ENCODE measurements at places on chromosomes 7 and 10.

- DNase-seq = no peak
These were observed 14.0 kb upstream of the ENTPD1 start for GRCh38 chr10:95741807-95742467.

GRCh38 chr7:68971634-68972340 is 626.5 kb upstream of the AUTS2 start:
- no peak for DNase-seq

DNA sequence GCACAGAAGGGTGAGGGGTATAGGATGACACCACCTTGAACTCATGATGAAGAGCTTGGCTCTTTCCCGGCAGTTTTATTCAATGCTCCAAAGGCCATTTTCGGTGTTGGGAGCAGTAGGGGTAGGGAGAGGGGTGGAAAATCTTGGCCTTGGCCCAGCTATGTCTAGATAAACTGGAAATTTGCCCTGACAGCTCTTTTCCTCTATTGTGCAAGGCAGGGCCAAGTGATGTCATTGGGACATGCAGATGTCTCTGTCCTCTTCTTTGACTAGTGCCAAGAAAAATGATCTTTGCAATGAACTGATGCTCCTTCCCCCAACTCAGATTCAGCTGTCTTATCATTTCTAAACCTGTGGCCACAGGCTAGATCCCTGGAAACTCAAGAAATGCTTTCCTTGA is 27.7 kb upstream of the PRKCQ start:
- no peak for DNase-seq

GRCh38 chr10:93654201-93654600 is 41.9 kb downstream of the PDE6C start:
- DNase-seq = no peak

DNA sequence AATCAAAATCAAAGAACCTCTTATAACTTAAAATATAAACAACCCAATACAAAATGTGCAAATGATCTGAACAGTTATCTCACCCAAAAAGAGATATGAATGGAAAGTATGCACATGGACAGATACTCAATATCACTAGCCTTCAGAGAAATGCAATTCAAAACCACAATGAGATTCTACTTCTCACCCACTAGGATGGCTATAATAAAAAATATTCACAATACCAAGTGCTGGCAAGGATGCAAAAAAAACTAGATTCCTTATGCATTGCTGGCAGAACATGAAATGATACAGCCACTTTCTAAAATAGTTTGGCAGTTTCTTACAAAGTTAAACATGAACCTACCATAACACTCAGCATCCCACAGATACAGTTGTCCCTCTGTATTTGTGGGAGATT is 130.1 kb upstream of the LRRN3 start:
- DNase-seq = no peak

GRCh38 chr7:157306846-157307838 is 29.7 kb upstream of the DNAJB6 start:
- DNase-seq = no peak

DNA sequence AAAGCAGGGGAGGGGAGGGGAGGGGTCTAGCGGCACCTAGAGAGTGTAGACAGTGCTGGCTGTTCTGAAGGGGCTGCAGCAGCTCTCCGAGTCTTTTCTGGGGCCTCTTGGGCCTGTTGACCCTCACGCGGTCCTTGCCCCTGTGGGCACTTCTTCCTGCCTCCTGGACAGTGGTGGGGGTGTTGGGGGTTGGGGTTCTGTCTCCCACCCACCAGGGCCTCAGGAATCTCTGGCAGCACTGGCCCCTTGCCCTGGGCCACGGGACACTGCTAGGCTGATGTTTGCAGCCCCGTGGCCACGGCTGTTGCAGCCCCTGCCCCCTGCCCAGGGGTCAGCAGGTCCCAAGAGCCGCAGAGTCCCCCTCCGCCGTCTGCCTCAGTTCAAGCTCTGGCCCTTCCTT is 68.9 kb upstream of the INPP5A start:
- DNase-seq = no peak

DNA sequence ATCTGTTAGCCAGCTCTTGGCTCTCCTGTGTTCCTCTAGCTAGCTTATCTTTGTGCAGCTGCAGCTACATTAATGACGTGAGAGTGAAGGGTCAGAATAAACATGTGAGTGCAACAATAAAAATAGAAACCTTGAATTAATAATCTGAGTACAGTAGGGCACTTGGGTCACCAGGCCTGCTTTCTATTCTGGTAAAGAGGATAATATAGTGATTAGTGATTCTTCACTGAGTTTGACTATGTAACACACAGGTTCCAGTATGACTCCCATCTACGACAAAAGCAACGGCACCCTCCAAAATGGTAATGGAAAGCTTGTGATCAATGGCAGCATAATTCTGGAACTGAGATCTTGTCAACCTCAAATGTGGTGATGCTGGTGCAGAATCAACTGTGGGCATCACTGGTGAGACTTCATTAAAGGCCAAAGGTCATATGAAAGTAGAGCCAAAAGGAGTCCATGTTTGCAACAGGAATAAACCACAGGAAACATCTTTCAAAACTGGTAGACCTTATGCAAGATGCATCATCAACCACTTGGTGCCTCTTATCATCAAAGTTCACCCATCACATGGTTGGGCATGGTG is 77.6 kb downstream of the NRBF2 start:
- no peak for DNase-seq

DNA sequence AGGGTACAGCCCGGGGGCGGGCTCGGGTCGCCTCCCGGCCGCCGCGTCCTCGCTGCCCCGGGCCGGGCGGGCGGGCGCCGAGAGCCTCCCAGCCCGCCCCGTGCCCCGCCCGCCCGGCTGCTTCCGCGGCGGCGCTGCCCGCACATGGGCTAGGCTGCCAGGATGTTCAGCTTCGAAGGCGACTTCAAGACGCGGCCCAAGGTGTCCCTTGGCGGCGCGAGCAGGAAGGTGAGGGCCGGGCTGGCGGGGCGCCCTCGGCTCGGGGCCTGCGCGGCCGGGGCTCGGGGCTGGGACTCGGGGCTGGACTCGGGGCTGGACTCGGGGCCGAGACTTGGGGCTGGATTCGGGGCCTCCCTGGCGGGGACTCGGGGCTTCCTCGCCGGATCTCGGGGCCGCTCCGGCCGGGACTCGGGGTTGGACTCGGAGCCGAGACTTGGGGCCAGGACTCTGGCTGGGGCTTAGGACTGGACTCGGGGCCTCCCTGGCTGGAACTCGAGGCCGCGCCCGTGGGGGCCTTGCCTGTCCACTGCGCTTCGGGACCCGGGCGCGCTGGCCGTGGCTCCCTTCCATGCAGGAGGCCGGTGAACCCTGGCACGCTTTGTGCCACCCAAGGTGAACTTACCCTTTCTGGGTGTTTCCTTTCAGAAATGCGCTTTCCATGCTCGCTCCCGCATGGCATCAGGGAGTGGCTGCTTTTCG is 534 bp downstream of the UBE3C start:
- peak; percentile 19 for DNase-seq

DNA sequence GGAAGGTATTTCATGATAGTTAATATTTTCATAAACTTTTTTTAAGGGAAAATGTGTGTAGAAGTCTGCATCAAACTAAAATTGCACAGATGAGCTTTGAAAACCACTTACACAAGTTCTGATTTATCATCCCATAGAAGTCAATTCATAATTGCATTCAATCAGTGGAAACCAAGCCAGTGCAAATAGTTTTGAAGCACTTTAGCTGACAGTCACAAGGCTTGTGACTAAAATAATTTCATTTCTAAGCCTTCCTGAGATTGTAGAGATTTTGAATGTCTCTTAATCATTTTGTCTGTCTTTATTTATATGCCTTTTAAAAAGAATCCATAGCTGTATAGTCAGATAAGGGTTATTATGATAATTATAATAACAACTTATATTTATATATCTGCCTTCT is 41.4 kb downstream of the EXOC4 start:
- DNase-seq = no peak

- no peak for DNase-seq
These were observed 441.9 kb upstream of the LRRTM3 start for GRCh38 chr10:66483966-66484365.

DNA sequence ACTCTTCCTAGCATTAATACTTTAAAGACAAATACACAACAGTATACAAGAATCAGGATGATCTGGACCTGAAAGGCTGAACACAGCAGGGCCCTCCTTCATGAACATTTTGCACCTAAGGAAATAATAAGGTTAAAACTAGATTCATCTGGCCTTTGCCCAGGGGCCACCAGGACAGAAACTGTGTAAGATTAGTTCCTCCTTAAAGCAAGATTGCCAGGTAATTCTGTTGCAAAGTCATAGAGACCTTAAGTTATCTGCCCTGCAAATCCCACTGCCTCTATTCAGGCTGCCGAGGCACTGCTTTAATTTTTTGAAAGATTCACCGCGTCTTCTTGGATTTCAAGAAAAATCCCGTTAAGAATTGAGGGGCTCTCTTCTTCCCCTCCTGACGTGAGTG is 1.6 kb upstream of the KIAA1217 start:
- no peak for DNase-seq

DNA sequence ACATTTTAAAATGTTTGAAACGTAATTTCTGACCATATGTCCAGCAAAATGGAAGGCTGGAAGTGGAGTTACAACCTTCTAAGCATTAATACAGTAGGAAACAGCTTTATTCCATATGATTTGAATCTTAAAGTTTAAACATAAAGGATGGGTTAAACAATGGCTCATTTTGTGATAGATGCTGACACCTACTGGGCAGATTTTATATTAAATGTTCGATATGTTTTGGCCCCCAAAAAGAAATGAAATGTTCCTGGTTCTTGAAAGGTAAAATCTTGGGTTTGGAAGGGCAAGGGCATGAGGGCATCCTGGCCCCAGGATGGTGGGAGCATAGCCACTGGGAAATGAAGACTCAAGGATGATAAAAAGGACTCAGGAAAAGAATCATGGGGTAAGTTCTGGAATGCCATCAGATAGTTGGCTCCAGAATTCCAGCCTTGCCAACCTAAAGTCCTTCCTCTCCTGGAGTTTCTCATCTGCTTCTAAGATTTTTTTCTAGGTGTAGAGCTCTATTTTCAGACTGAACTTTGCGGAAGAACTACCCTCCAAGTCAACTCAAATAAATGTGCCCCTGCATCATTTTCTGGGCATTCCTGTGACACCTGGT is 34.6 kb upstream of the SLC35G1 start:
- no peak for DNase-seq

DNA sequence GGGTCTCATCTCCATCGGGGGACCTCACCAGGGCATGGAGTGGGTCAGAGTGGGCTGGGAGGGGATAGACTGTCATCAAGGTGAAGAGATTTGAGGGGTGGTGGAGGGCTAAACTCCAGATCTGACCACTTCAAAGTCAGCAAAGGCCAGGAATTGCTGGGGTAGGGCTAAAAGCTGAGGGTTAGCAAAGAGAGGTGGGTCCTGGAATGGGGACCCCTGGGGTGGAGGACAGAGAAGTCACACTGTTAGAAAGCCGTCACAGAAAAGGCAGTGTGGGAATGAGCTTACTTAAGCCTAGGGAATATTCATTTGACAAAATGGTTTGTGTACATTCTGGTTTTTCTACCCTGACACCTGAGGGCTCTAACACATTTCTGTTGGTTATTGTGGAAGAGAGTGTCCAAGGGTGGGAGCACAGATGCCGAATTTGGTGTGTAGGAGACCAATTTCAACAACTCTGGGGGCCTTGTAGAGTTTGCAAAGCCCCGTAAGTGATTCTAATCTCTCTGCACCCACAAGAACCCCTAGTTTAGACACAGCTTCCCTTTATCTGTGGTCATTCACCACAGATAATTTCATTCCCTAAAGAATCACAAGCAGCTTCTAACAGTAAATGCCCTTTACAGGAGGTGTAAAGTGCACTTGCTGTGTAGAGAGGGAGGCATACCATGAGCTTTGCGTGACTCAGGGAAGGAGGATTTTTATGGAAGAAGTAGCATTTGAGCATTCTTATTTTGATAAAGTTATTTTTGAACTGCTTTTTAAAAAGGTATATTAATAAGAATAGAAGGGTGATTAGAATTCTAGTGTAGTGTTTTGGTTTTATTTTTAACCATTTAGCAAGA is 6.4 kb downstream of the FBH1 start:
- DNase-seq = no peak

DNA sequence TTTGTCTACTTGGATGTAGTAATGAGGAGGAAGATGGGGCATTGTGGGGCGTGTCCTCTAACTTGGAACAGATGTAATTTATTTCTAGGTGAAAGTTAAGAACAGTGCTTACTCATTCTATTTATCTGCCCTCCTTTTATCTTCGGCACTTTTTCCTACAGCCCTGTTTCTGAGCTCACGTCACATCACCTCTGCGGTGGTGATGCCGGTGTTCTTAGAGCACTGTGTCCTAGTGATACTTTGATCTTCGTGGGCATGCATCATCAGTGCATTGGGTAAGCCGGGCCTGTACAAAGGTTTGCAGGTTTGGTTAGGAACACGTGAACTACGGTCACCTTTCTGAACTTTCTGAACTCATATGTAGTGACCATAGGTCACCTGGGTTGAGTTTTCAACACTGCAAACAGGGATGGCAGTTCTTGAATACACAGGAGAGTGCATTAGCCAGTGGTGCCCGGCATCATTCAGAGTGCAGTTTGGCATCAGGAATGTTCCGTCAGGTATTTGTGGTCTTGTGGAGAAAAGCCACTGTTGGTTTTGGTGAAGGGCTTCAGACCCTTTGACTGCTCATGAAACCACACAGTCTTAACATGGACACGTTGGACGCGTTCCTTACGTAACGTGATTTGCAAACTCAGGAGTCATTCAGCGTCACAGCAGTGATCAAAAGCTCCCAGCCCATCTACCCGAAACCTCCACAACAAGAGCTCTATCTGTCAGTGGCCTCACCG is 5.6 kb downstream of the POR start:
- no peak for DNase-seq

- DNase-seq = no peak
These were observed 1.7 kb downstream of the ZEB1 start for GRCh38 chr10:31320550-31321211.

GRCh38 chr10:24269476-24269875 is 60.5 kb downstream of the KIAA1217 start:
- no peak for DNase-seq

- no peak for DNase-seq
These were observed 75.9 kb downstream of the SHOC2 start for GRCh38 chr10:110995301-110995700.

Measured in stimulated activated CD4-positive, alpha-beta T cell treated with anti-CD3 and anti-CD28 coated beads, Interleukin-2, amount 100 ng/mL, for 48 hours (primary cell).